ENCODE measurements at places on chromosomes 5 and 9.

DNA sequence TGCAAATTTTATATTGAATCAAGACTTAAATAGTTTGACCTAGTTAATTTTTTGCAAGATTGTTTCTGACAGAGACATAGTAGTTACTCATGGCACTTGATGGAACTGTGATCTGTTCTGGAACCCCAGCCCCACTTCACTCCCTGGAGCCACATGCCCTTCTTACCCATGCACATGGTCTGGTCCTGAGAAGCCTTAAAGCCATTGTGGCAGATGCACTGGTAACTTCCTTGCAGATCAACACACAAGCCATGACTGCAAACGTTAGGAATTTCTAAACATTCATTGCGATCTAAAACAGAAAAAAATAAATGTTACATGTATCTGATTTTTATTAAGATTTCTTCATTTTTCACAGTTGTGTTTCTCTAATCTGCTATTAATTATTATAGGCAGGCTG is 221.2 kb downstream of the SLC12A2 start:
- DNase-seq = no peak

- no peak for DNase-seq
Observed at GRCh38 chr9:129542741-129543140, 78.2 kb downstream of the C9orf50 start.

GRCh38 chr9:18707061-18707461 is 233.1 kb downstream of the ADAMTSL1 start:
- DNase-seq = no peak

DNA sequence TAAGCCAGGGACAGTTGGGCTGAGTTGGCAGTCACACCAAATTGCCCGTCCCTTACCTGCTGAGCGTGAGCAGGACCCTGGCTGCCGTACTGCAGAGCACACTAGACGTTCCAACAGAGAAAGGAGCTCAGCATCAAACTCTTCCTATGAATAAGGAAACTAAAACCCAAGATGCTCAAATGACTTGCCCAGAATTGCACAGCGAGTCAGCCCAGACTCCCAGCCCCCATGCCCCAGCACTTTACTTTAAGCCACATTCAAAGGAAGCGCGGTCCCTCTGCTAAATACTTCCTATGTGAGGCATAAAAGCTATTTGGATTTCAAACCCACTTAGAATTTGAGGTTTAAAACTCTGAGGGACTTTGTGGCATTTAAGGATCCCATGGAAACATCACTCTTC is 23.9 kb downstream of the PAX5 start:
- no peak for DNase-seq

GRCh38 chr5:36073595-36074216 is 7.0 kb upstream of the UGT3A2 start:
- no peak for DNase-seq

DNA sequence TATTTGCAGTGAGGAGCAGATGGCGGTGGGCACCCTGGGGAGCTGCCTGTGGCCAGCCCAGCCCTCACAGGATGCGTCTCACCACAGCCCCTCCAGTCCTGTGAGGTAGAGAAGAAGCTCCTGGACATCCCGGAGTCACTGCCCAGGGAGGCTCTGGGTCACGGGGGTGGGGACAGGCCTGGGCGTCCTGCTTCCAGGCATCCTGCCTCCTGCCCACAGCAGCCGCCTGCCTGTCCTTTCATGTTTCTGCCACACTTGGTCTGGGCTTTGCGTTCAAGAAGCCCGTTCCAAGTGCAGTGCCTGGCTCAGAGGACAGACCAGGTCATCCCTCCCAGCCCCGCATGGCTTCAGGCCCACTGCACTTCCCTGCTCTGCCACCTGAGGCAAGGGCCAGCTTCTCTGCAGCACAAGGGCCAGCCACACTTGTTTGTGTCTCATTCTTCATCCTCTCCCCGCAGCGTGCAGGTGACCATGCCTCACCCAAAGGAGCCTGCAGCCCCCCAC is 38.2 kb downstream of the ZDHHC11B start:
- no peak for DNase-seq

DNA sequence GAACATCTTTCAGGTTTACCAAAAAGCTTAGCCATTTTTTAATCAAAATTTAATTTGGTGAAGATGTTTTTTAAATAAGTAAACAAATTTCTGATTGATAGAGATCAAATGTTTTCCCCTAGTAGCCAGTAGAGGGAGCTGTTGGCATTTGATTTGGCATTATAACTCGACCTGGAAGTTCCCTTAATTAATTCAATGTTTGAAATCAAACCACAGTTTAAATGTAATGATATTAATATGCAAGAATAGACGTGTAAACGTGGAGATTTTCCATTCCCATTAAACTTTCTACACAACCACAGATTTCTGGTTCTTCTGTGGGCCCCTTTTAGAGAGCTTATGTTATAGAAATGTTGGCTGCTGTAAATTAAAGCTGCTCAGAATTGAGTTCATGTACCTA is 148.1 kb upstream of the MPDZ start:
- DNase-seq = no peak

GRCh38 chr9:77982581-77983319 is 48.9 kb downstream of the GNAQ start:
- DNase-seq = no peak

DNA sequence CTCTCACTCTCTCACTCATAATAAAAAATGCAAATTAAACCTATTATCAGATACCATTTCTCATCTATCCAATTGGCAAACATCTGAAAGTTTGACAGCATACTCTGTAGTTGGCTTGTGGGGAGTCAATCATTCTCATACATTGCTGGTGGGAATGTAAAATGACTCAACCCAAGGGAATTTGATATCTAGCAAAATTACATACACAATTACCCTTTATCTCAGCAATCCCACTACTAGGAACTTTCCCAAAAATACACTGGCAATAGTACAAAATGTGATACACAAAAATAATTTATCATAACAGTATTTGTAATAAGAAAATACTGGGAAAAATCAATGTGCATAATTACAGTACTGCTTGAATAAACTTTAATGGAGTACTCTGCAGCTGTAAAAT is 731.3 kb downstream of the DTWD2 start:
- no peak for DNase-seq

DNA sequence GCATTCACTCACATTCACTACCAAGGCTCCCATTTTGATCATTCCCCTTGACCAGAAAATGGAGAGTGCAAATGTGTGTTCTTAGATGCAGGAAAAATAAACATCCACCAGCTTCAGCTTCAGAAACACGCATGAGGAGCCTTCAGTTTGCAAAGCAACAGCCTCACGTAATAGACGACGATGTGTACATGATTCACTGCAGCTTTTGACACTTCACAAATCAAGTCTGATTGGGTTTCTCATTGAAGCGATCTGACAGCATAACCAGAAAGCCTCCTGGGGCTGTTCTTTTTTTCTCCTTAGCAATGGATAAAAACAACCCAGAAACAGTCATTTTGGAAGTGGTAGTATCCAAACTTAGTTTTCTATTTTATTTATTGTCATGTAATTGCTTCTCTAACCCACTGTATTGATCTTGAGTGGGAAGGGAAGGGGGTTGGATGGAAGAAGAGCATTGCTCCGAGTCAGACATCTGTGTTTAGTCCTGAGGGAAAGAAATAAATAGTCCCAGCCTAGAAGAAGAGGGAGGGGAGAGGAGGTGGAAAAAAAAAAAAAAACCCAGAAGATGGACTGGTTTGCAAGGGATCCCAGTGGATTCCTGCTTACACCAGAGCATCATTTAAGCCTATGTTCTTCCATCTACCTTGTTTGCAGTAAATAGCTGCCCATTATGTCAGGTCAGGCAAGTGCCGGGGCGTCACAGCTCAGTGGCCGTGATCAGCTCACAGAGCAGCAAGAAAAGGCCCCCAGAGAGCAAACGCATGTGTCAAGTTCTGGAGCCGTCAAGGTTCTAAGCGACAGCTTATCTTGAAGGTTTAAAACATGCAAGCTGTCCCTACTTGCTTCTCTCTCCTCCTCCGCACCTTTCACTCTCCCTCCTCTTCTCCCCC is 190.2 kb upstream of the SNX2 start:
- no peak for DNase-seq

GRCh38 chr9:127096208-127096607 is 26.2 kb downstream of the ANGPTL2 start:
- no peak for DNase-seq

GRCh38 chr9:123617952-123618678 is 262.1 kb downstream of the CRB2 start:
- DNase-seq = no peak

DNA sequence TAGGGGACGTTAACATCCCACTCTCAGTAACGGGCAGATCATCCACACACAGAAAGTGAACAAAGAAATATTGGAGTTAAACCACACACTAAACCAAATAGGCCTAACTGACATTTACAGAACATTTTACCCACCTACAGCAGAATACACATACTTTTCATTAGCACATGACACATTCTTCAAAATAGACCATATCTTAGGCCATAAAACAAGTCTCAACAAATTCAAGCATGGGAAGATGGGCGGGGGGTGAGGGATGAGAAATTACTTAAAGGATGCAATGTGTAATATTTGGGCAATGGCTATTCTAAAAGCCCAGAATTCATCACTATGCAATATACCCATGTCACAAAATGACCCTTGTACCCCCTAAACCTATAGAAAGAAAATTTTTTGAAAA is 226.2 kb downstream of the ATPSCKMT start:
- DNase-seq = no peak

GRCh38 chr9:124342776-124343485 is 72.3 kb downstream of the PSMB7 start:
- DNase-seq = no peak

- DNase-seq = no peak
Observed at GRCh38 chr9:20042128-20042711, 253.4 kb upstream of the SLC24A2 start.

DNA sequence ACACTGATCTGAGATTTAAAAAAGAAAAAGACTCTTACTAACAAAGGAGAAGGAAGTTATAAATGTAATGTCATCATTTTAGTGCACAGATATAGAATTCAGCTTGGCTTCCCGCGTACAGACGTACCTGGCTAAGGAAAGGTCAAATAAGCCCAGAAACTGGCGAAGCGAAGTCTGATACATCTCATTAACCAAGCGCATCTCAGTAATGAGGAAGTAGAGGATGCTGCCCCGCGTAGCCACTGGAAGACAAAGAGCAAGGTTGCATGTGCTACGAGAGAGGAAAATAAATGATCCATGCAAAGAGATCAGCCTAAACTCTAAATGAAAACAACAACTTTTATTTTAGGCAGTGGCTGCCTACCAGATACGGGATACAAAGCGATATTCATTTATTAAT is 208.8 kb downstream of the DNAH5 start:
- no peak for DNase-seq

All from T-helper 17 cell (primary cell).